ENCODE measurements at places on chromosomes 16 and 17.

GRCh38 chr16:81629034-81629802 is 149.9 kb upstream of the PLCG2 start:
- no peak for DNase-seq

GRCh38 chr16:919658-920050 is 51.1 kb downstream of the LMF1 start:
- no peak for DNase-seq

DNA sequence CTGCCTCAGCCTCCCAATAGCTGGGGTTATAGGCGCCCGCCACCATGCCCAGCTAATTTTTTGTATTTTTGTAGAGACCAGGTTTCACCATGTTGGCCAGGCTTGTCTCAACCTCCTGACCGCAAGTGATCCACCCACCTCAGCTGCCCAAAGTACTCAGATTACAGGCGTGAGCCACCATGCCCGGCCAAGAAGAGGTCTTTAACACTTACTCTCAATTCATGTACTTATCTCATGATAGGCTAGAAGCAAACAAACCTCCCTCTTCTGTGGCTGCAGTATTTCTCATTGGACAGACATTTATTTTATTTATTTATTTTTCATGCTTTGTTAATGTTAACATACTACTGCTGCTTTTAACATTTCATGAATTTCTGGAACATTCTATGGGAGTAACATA is 7.0 kb upstream of the NT5C start:
- no peak for DNase-seq

DNA sequence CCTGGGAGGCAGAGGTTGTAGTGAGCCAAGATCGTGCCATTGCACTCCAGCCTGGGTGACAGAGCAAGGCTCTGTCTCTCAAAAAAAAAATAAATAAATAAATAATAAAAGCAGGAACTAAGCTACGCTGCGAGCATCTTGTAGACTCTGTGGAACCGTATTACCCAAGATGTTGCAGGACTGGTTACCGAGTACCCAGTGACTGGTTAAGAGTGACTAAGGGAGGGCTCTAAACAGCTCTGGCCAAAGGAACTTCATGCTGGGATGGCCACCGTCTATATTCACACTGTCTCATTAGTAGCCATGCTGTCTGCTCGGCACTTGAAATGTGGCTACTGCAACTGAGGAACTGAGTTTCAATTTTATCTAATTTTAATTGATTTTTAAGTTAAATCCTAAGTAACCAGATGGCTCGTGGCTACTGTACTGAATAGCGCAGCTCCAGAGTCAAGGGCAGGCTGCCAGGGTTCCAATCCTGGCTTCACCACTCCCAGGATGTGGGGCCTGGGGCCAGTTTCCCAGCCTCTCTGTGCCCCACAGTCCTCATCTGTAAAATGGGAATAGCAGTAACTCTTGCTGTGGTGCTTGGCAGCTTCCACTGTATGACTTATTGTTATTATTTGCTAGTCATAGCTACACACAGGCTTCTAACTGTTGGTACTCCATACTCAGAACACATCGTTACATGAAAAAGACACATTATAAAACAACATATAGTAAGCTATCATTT is 3.0 kb downstream of the NTAN1 start:
- DNase-seq = no peak

- no peak for DNase-seq
These were observed 5.8 kb upstream of the RAB11FIP4 start for GRCh38 chr17:31385428-31386285.

GRCh38 chr17:1347589-1348323 is 52.3 kb downstream of the YWHAE start:
- DNase-seq = no peak

DNA sequence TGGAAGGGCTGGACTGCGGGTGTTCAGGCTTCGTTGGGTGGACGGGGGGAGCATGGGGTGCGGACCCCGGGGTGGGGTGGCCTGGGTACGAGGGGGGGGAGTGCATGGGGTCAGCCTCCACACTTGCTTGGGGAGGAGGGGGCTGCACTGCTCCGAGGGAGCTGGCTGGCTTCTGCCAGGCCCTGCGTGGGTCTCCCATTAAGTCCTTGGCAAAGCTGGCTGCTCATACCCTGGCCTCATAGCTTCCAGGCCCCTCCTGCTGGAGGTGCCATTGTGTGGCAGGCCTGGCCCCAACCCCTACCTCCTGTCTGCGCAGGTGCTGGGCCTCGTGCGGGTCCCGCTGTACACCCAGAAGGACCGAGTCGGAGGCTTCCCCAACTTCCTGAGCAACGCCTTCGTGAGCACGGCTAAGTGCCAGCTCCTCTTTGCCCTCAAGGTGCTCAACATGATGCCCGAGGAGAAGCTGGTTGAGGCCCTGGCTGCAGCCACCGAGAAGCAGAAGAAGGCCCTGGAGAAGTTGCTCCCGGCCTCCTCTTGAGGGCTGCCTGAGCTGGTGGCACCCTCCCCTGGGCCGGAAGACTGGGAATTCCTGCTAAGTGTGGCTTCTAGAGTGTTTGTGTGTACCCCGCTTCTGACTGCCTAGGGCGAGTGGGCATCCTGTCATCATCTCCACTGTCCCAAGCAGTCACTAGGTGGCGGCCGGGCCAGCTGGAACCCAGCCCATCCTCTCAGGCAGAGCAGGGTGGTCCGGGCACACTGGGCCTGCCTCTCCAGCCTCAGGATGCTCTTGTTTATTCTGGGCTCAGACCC is 1.5 kb downstream of the NUDT16L1 start:
- peak; percentile 60 for DNase-seq

DNA sequence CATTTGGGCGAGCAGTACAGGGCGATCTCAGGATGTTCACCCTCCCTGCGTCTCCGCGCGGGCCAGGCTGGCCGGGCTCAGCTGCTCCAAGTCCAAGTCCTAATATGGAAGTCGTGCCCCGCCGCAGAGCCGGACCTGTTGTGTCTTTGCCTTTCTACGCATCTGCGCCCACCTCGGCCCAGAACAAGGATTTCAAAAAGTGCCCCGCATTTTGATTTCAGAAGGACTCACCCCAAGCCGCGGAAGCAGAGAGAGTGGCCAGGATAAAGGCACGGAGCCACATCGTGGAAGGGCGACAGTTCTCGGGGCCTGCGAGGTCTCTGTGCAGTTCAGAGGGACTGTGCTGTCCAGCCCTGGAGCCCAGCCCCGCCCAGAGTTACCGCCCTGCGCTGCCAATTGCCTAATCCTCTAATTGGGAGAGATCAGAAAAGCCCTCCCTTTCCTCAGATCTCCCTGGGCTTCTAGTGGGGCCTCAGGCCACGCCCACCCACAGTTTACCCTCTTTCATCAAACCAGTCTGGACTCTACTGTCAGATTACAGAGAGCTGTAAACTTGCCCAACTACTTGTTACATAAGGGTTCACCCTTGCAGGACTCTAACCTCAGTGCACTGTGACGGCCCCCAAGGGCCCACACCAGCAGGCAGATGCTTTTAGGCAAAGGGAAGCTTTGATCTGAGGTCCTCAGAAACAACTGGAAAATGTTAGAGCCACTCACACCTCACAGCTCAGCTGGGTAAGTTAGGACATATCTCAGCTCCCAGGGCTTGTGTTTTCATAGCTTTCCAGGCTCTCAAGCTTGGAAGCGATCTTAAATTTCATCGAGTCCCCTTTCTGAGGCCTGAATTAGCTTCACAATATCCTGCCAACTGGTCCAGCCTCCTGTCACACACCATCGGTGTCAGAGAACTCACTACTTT is at the start of gene CES1:
Gene CES1 (minus strand): TSS at position 324 of the 919 bp plus-strand sequence. CDS start 41 bp downstream, at position 283.
- no peak for DNase-seq

DNA sequence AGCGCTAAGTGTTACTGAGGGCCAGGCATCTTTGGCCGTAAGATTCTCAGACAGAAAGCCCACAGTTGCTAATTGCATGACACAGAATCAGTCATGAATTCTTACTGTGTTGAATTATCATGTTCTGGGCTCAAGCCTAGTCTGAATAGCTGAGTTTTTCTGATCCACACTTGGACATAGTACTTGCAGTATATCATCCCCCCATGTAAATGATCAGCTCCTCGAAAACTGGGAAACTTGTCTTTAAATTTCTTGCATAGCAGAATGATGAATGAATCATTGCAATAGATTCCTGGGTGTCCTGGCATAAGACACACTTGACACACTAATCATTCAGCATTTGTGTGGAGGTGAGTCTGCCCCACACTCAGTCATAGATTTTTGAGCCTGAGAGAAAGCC is 2.2 kb downstream of the MLYCD start:
- no peak for DNase-seq

DNA sequence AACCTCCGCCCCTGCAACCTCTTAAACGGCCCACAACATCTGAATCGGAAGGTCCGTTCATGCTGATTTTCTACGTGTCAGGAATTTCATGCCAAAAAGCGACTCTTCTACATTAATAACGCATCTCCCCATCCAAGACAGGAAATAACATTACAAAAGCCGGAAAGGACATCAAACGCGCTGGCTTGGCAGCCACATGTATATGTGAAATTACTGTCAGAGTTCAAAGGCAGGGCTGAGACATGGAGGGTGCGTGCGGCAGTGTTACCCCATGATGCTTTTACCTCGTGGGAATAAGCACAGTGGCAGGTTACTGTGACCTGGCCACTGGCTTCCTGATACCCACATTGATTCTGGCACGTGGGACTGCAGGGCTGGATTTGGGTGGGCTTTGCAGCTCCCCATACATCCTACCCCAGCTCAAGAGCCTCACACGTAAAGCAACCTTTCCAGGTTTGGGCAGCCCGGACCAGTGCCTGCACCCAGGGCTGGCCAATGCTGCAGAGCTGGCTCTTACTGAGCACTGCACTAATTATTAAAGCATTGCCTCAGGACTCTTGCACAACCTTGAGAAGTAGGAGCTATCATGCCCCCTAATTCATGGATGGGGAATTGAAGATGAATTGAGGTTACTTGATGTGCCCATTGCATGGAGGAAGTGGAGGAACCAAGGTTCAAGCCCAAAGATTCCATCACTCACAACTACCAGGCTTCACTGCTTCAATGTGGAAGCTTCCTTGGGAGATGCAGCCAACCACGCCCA is 120.6 kb upstream of the FOXF1 start:
- DNase-seq = no peak

GRCh38 chr16:73196670-73197069 is 148.7 kb upstream of the ZFHX3 start:
- peak; percentile 77 for DNase-seq

GRCh38 chr17:80873307-80873951 is 118.2 kb upstream of the CHMP6 start:
- no peak for DNase-seq

DNA sequence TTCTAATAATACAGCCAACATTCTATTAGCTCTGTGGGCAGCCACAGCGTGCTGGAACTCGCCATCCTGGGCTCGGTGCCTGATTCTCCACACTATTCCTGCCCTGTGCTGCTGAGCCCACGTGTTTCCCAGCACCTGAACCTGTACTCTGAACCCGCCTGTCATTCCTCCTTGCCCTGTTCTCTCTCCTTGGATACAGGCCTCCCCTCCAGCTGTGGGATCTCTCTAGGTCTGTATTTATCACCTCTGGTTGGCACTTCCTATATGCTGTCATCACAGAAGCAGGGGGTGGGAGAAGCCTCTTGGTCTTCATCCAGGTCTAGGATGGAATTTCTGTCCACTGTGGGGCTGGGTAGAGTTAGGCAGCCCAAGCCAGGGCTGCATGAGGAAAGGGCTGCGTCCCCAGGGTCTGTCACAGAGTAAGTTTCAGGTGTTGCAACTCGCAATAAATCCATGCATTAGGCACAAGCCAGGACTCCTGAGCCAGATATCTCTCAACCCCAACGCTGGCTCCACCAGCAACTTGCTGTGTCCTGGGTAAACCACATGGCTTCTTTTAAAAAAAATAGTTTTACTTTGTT is 56.0 kb downstream of the ABAT start:
- DNase-seq = no peak

DNA sequence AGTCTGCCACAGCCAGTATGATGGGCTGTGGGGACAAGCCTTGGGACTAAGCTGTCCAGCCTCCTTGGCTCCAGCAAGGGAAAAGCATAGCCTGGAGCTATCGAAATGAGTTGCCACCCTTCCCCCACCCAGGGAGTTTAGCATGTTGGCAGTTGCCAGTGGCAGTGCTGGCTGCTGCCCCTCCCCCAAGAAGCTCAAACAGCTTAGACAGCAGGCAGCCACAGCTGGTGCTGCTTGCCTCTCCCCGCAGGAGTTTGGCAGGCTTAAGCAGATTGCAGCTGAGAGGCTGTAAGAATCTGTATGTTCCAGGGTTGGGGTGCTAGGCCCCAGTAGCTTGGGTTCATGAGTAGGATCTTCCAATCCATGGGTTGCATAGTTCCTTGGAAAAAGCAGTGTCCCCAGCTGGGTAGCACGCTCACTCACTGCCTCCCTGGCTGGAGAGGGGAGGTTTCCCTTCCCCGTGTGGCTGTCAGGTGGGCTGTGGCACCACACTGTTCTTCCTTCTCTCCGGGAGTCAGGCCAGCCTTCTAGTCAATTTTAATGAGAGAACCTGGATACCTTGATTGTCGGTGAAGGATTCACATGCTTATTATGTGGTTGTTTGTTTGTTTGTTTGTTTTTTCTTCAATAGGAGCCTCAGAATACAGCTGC is 506.1 kb downstream of the CDH11 start:
- DNase-seq = no peak

DNA sequence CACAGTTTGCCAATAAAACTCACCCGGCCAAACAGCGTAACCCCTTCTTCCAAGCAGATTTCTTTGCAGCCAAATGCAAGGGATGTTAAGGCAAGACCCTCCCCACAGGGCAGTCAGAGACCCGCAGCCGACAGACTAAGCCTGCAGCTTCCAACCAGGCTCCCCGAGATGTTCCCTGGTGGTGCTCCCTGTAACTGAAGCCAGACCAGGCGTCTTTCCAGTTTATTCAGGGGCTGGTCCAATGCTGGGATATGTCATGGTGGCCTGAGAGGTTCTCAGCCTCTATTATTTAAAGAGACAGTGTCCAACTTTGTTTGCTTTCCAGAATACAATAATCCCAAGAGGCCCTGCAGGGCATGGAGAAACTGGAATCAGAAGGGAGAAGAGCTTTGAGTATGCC is at the start of gene PMP22:
Gene PMP22 (minus strand): TSS at position 196 of the 400 bp plus-strand sequence. CDS start 4,599 bp downstream, outside the sequence.
- DNase-seq = no peak

- no peak for DNase-seq
These were observed 157.6 kb downstream of the XYLT1 start for GRCh38 chr16:17313085-17313611.

GRCh38 chr17:42484304-42484703 is 25.6 kb downstream of the ATP6V0A1 start:
- DNase-seq = no peak

GRCh38 chr17:19876529-19877161 is 8.9 kb upstream of the ULK2 start:
- DNase-seq = no peak

DNA sequence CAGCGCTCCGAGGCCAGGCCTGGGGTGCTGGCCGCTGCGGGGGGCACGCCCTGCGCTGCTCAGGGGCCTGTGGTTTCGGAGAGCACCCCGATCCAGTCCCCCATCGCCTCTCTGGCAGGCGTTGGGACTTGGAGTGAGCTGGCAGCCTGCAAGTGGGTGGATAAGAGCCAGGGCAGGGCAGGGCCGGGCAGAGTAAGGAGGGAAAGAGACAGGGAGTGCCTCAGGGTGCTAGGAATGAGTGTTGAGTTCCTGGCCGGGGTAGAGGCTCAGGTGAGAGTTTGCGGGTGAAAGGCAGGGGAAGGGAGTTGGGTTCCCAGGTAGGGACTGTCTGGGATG is 1.3 kb downstream of the CDH13 start:
- DNase-seq = no peak

All from 8988T (cell line).